Psoas muscle (tissue), 8 donors: ENCODE measurements at places on chromosomes 6 and 20. TPM values are rescaled to one million over a fixed set of nuclear protein-coding genes. Genes with fewer than 3 reads are reported as not detected.
A peak's percentile ranks its signal among the peaks of the same experiment; 100 is the strongest.

BPHL gene
- 13.3 TPM for total RNA-seq

LRRN4 gene
- 0.10 TPM for total RNA-seq

CPNE5 gene
- 1.1 TPM for total RNA-seq

GRCh38 chr20:4813863-4814695 is 92.4 kb downstream of the PRND start:
- no peaks in the 10 kb centered on the region for H3K4me1 ChIP-seq
- DNase-seq: no peak
- peaks cover 4% of the 10 kb centered on the region for H3K27me3 ChIP-seq
- H3K36me3 ChIP-seq: no peaks in the 10 kb centered on the region

DNA sequence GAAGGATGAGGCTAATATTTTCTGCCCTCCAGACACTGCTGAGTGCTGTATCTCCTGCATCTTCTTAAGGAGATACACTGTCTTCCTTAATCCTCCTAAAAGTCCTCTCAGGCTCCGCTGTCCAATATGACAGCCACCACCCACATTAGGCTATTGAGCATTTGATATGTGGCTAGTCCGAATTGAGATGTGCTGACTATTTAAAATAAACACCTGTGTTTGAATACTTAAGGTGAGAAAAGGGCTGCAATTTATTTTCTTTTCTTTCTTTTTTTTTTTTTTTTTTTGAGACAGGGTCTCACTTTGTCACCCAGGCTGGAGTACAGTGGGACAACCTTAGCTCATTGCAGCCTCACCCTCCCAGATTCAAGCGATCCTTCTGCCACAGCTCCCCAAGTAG is 3.1 kb upstream of the RGL2 start:
- no peak overlapping the region for H3K4me3 ChIP-seq
- H3K27ac ChIP-seq: no peak overlapping the region
- DNase-seq: no peak
- H3K4me1 ChIP-seq: peaks cover 26% of the 10 kb centered on the region
- peaks cover 2% of the 10 kb centered on the region for H3K36me3 ChIP-seq

DNA sequence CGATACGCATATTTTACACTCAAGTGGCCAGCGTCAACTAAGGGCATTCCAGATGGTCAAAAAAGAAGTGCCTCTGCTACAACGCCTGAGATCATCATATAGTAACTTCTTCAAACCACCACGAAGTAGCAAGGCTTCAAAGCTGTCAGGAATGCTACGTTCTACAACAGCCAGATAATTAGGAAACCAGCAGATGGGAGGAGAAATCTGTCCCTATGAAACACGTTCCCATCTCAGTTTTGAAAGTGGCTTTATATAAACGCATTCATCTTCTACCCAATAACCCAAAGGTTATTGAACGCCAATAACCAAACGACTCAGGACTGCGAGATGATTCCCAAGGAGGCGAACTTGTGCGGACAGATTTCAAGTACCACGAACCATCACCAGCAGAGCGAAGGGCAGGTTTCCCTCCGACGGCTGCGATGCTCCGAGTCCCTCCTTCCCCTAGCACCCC is 1.2 kb downstream of the ABHD12 start:
- peaks cover 3% of the 10 kb centered on the region for H3K4me1 ChIP-seq
- H3K4me3 ChIP-seq: peak overlapping the region; percentile 78
- H3K27ac ChIP-seq: no peak overlapping the region
- no peak for DNase-seq
- no peaks in the 10 kb centered on the region for H3K36me3 ChIP-seq
- H3K27me3 ChIP-seq: no peaks in the 10 kb centered on the region

DNA sequence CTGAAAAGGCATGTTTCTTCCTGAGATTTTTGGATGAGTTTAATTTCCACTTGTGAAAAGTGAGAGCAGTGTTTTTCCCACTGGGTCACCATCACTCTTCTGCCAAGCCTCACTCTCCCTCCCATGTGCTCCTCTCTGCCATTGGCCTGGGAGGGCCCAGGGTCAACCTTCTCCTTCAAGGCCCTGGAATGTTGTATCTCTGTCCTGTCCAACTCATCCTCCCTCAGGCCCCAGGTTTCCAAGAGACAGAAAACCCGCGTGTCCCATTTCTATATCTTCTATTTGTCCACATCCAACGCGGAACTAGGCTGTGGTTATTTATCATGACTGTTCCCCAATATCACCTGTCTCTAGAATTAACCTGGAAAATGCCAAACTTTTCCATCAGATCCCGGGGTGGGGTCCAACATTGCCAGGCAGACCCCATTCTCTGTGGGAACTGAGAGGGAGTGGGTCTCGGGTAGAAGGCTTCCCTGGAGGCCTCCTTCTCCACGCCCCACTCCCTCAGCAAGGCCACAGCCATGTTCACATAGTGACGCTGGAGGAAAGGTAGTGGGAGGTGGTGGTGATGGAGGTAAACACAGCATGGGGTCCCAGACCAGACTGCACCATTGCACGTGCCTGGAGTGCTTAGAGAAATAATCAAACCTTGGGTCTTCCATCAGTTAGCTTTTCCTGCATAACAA is 173.5 kb downstream of the SCP2D1 start:
- no peaks in the 10 kb centered on the region for H3K4me1 ChIP-seq
- DNase-seq: no peak
- H3K27ac ChIP-seq: no peak overlapping the region
- no peak overlapping the region for H3K4me3 ChIP-seq
- no peaks in the 10 kb centered on the region for H3K36me3 ChIP-seq

- no peak overlapping the region for H3K4me3 ChIP-seq
- no peaks in the 10 kb centered on the region for H3K4me1 ChIP-seq
- H3K36me3 ChIP-seq: no peaks in the 10 kb centered on the region
- no peak overlapping the region for H3K27ac ChIP-seq
These were observed 71.6 kb upstream of the GLP1R start for GRCh38 chr6:38976801-38977500.

GRCh38 chr6:134002821-134003220 is 49.6 kb downstream of the SLC2A12 start:
- H3K27me3 ChIP-seq: no peaks in the 10 kb centered on the region
- no peaks in the 10 kb centered on the region for H3K4me1 ChIP-seq
- no peak overlapping the region for H3K27ac ChIP-seq
- DNase-seq: no peak
- no peak overlapping the region for H3K4me3 ChIP-seq

DNA sequence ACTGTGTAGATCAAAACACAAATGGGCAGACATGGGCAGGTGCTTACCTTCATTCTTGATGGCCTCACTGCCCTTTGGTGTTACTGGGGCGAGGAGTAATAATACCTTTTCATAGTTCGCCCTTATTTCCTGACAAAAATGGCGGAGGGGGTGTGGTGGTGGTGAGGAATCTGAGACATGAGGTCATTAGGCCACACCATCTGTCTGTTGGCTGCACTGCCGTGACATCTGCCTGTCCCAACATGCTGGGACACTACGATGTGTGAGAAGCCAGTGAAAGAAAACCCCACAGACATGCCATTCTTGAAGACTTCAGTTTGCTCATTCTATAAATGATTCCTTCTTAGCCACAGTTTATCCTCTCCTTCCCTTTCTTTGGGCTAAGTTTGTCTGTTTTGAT is 13.4 kb upstream of the MAPRE1 start:
- H3K4me3 ChIP-seq: no peak overlapping the region
- H3K36me3 ChIP-seq: no peaks in the 10 kb centered on the region
- no peak for DNase-seq
- H3K27me3 ChIP-seq: no peaks in the 10 kb centered on the region
- no peaks in the 10 kb centered on the region for H3K4me1 ChIP-seq
- H3K27ac ChIP-seq: no peak overlapping the region

DNA sequence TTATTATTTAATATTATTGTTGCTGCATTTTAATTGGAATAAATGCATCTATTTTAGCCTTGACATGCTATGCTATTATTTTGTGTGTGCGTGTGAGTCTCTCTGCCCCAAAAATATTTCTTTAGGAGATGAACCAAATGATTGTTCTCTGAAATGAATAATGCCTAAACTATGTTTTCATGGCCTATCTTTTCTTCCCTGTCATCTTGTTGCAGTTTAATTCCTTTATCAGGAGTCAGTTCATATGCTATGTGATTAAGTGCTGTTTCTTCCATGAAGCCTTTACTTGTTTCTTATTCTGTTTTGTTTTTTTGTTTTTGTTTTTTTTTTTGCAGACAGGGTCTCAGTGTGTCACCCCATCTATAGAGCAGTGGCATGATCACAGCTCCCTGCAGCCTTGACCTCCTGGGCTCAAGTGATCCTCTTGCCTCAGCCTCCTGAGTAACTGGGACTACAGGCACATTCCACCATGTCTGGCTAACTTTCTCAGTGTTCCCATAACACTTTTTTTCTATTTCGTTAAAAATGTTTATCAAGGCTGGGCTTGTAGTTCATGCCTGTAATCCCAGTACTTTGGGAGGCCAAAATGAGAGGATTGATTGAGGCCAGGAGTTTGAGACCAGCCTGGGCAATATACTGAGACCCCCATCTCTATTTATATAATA is 25.7 kb downstream of the TPX2 start:
- H3K4me3 ChIP-seq: no peak overlapping the region
- DNase-seq: no peak
- H3K27me3 ChIP-seq: no peaks in the 10 kb centered on the region
- H3K4me1 ChIP-seq: no peaks in the 10 kb centered on the region
- H3K27ac ChIP-seq: no peak overlapping the region

DNA sequence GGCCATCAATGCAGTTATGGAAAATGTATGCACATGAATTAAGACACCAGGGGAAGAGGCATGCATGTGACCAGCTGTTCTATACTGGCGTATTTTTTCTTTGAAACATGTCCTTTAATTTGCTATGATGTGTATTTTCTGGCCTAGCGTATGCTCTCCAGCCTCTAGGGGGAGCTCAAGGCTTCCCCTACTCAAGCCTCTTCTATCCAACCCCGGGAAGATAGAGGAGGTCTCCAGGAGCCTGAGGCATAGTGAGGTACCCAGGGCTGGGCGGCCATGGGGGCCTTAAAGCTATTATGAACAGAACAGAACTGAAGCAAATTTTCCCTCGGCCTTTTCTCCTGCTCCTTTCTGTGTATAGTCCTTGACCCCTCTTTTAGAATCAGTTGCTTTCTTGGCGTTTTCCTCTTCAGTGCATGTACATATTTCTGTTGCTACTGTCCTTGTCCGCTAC is 528.9 kb downstream of the MAFB start:
- no peak overlapping the region for H3K27ac ChIP-seq
- H3K4me1 ChIP-seq: no peaks in the 10 kb centered on the region
- H3K27me3 ChIP-seq: no peaks in the 10 kb centered on the region
- DNase-seq: peak; percentile 15
- no peaks in the 10 kb centered on the region for H3K36me3 ChIP-seq

- no peak overlapping the region for H3K27ac ChIP-seq
- no peaks in the 10 kb centered on the region for H3K36me3 ChIP-seq
- H3K4me3 ChIP-seq: no peak overlapping the region
- no peak for DNase-seq
- H3K27me3 ChIP-seq: no peaks in the 10 kb centered on the region
These were observed 152.1 kb upstream of the RALGAPA2 start for GRCh38 chr20:20864351-20865096.

GRCh38 chr6:107602321-107603005 is 112.5 kb downstream of the SOBP start:
- H3K27ac ChIP-seq: no peak overlapping the region
- H3K36me3 ChIP-seq: no peaks in the 10 kb centered on the region
- no peak overlapping the region for H3K4me3 ChIP-seq
- no peaks in the 10 kb centered on the region for H3K27me3 ChIP-seq

GRCh38 chr6:167089243-167090142 is 33.4 kb upstream of the CCR6 start:
- DNase-seq: no peak
- no peaks in the 10 kb centered on the region for H3K4me1 ChIP-seq
- H3K36me3 ChIP-seq: no peaks in the 10 kb centered on the region
- H3K27ac ChIP-seq: no peak overlapping the region
